Activated CD8-positive, alpha-beta memory T cell treated with anti-CD3 and anti-CD28 coated beads, Interleukin-2, amount 50 U/mL, for 4 hours (primary cell): ENCODE measurements at places on chromosomes 2 and 18.

DNA sequence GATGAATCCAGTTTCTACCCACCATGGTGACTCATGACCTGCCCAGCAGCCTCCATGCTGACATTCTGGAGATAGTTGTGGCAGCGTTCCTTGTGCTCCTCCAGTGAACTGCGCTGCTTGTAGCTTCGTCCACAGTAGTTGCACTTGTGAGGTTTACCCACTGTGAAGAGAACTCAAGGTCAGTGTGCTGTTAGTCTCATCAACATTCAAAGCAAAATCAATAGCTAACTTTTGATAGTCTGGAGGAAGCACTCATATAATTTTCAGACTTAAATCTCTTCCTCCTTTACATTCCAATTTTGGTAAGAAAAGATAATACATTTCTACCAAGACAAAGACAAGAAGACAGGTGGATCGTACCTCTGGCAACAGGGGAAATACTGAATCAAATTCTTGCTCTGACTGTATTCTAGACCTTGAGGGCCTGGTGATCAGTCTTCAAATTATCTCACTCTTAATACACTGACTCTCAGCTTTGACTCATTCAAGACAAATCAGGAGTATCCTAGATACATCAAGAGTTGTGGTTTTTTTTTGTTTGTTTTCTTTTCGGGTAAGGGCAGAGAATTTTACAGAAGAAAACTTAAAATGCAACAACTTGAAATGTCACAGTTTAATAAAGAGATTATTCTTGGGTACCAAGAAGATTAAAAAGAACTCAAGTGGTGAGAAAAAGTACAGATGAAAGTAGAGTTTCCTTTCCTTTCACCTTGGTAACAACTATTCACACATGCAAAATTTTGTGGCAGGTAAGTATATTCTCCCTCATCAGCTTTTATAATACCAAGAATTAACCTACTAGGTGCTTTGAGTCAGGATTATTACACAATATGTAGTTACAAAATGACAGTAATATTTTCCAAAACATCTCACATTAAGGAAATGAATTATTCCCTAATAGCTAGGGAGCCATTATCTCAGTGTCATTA is 129.2 kb downstream of the IKZF2 start:
- DNase-seq: no peak

DNA sequence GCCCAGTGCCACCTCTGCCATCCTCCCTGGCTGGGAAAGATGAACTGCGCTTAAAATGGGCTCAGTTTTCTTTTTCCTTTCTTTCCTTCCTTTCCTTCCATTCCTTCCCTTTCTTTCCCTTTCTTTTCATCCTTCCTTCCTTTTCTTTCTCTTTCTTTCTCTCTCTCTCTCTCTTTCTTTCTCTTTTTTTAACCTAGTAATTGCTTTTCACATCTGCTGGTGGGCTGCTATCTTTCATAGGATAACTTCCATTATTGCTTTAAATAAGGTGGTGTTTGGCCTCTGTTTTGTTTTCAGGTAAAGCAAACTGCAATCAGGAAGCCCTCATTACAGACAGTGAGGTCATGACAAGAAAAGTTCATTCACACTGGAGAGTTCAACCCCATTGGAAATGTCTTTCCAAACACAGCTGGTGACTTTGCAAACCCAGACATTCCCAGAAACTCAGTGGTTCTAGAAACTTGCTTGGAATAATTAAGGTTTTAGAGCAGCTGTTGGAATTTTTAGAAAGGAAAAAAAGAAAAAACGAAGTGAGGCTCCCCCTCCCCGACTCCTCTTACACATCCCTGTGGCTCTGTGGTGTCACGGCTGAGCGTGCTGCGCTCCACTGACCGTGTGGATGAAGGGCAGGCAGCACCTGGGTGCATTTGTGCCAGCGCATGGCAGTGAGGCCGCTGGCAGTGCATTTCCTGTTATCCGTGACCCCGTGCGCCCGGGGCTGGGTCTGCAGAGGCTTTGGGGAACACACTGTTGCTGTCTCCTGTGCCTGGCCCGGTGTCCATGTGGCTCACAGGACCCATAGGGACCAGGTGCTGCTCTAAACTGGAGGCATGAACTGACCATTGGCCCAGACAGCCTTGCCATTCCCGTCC is 76.9 kb downstream of the MBP start:
- DNase-seq: no peak

GRCh38 chr2:214328941-214329340 is 81.9 kb upstream of the VWC2L start:
- DNase-seq: no peak

DNA sequence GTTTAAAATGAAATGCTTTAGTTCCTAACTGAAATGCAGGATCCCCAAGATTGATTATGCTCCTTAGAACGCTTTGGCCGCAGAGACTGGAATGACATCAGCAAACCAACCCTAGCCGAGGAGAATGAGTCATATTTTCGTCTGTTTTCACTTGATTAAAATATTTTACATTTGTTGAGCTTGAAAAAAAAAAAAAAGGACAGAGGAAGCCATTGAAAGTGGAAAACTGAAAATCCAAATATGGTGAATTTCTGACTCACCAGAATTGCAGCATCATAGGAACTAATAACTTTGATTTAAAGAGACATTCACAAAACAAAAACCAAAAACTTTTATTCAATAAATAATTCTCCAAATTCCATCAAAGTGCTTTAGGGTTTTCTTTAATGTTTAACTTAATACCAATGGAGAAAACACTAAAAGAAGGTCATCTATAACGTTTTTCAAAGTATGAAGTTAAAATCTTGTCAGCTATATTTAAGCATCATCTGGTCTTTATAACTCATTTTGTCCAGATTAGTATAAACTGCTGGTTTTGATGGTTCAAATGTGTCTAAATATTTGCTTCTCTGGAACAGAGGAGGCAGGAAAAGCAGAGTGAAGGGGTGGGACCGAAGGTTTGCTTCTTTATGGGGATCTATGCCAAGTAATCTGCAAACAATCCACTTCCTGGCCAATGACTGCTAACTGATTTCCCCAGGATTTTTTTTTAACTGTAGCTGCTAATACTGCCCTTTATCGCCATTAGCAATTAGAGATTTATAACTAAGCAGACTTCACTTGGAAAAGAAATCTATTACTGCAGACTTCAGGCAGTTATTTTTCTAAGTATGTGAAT is 30.9 kb upstream of the COL5A2 start:
- no peak for DNase-seq

DNA sequence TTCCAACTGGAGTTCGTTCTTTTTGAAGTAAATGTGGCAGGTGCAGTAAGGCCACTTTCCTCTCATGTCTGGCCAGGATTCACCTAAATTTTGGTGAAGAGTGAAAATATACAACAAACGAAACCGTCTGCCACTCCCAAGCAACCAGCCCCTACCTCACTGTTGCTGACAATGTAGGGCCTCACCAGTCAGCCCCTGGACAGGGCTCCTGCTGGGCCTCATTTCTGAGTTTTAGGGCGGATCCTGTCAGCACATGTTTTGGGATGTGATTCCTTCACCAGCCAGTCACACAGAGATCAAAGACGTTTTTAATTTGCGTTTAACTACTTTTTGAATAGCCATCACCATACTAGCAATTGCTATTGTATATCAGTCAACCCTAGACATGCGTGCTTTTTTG is 185.0 kb downstream of the WDR7 start:
- DNase-seq: no peak

- DNase-seq: no peak
These were observed 16.7 kb upstream of the LYPD6B start for GRCh38 chr2:149021761-149022160.

DNA sequence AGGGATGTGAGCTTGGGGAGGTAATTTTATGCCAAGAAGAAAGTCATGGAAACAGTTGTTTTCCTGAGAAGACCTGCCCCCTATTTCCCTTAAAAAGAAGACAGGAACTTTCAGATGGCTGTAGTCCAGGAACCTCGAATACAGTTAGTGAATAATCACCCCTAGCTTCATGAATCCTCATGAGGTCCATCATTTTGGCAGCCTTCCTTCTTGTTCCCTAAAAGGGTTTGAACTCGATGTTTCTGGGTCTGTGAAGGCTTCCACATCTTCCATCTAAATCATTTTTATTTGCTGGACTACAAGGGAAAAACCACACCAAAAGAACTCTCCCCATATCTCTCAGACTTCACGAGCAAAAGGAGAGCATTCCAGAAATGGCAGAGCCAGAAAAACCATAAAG is 290.8 kb downstream of the SLC4A3 start:
- no peak for DNase-seq

GRCh38 chr18:55605733-55606338 is 17.8 kb upstream of the TCF4 start:
- DNase-seq: no peak

DNA sequence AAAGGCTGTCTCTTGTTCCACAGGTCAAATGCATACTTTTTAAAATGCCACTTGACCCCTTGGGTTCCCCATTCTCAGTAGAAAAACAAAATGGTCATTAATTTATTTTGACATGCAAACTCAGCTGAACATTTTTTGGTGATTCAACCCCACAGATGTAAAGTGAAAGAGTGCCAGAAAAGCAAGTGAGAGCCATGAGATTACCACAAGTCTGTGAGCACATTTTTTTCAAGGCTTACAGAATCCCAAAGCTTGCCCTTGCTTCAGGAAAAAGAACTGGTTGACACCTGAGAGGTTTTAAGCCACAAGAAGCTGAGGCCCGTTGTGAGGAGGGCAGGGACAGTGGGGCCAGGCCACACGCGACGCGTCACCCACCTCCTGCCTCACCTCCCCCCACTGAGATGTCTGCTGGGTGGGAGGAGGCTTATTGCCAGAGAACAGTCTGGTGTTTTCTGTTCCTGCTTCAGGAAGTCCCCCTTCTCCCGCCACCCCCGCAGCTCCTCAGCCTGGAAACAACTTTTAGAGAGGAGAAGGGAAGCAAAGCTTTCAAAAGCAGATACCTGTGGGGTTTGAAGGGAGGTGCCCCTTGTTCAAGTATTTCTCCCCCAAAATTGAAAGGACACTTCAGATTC is 70.4 kb upstream of the CYP1B1 start:
- DNase-seq: no peak

DNA sequence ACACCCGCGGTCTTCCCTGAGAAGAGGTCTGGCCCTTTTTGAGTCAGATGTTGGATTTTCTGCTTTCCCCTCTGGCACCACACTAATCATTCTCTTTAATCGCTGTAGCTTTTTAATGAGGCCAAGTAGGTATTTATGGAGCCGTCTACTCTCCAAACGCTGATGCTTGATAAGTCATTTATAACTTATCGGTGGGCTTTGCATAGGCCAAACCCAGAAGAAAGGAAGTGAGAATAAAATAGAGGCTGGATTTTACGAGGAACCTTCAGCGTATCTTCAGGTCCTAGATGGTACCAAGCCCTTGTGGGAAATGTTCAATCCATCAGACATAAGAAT is 142.5 kb upstream of the CTAGE1 start:
- no peak for DNase-seq

- DNase-seq: no peak
These were observed 196.6 kb downstream of the PMAIP1 start for GRCh38 chr18:60096428-60096827.

DNA sequence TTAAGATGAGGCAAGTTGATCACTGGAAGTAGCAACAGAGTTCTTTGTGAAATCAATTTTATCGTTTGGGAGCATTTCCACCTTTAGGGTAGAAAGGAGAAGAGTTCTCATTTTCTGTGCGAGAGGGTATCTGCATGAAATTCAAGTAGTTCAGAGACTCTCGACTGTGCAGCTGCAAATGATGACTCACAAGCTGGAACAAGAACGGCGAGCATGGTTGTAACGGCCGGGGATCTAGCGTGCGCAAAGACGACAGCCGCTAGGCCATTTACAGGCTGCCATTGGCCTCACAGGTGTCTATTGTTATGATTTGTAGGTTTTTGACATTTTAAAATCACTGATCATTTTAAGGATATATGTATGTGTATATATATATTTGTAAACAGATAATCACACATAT is 5.2 kb downstream of the KLHL29 start:
- DNase-seq: no peak

GRCh38 chr2:68995916-68996315 is 17.1 kb upstream of the ANTXR1 start:
- DNase-seq: no peak

DNA sequence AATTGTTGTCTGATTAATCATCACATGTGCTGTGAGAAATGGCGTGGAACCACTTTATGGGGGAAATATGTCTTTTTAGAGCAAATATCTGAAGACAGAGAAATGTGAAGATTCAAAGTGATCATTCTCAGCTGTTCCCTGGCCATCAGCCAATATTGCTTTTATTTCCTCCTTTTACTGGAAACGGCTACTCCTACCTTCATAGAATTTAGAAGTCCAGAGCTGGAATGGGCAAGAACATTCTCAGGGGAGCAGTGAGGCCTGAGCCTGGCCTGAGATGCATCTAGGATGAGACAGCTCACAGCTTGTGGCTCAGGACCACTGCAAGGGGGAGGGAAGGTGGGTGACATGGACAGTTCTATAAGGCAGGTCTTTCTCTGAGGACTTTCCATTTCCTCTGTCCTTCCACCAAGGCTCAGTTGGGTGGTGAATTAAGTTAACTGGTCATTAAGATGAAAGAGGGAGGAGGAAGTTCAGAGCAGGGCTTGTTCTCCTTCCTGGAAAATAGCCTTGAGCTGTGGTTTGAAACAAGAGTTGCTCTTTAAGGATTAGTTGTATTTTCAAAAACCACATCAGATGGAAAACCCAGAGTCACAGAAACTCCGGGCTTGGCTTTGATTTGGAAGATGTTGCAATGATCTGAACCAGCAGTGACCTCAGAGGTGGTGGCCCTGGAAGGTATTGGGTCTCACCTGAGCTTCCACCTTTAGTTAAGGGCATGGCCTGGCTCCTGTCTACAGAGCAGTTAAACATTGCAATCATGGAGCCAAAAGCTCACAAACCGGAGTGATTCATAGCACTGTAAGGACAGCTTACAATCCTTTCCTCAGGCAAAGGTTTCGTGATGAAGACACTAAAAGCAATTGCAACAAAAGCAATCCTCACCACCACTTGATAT is 144.3 kb downstream of the VAPA start:
- no peak for DNase-seq

- no peak for DNase-seq
These were observed 130.9 kb downstream of the GLI2 start for GRCh38 chr2:120866483-120867140.

- no peak for DNase-seq
These were observed 69.6 kb downstream of the CLHC1 start for GRCh38 chr2:55162284-55163006.

DNA sequence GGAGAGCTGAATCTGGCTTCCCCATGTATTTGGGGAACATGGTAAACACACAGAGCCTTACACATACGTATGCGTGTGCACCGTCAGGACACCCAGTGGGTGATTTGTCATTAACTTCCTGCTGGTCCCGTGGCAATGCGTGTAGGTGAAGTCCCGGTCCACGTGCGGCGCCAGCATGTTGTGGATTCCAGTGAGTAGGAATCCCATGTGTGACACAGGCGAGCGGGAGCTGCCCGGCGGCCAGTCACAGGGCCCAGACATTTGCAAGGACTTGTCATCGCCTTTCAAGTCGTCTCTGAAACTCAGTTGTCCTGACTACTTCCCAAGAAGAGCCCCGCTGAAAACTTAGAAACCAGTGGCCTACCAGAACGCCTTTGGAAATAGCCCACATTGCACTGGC is 102.0 kb downstream of the RNF144A start:
- DNase-seq: no peak

DNA sequence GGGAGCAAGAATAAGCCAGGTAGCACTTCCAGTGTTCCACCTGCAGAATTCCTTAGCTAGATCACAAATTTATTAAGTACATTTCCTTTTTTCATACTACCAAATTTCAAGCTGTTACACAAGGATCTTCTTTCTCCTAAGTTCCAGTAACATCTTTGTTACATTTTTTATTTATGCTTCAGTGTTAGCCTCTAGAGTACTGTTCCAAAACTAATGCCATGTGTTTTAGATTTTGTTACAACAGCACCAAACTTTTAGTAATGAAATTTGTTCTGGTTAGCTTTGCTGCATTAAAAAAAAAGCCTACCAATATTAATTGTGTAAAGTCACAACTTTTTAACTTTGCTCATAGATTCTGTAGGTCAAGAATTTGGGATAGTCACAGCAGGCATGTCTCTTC is 161.1 kb downstream of the CAMKMT start:
- DNase-seq: no peak
